ENCODE measurements at places on chromosomes 1 and 21.
A peak's percentile ranks its signal among the peaks of the same experiment; 100 is the strongest.

- H3K4me1 ChIP-seq = peaks cover 3% of the 10 kb centered on the region
- H3K36me3 ChIP-seq = no peaks in the 10 kb centered on the region
- no peak for DNase-seq
- no peak overlapping the region for H3K27ac ChIP-seq
Observed at GRCh38 chr1:226697151-226697928, 41.7 kb downstream of the ITPKB start.

DNA sequence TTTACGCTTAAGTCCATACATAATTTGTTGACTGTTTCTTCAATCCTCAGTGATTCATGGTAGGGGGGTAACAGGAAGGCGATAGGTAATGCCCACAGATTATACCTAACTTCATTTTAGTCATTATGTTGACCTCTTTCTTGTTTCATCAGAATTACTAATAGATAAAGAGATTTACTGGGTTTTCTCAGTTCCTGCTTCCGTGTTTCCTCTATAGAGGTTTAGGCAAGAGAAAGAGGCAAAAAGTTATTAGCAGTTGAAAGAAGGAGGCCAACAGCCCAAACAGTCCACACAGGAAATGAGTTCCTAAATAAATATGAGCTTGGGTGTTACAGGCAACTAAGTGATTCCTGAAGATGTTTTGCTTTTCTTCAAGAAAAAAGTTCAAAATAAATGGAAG lies 17.9 kb upstream of the CLCA1 start:
- no peak for DNase-seq
- no peaks in the 10 kb centered on the region for H3K36me3 ChIP-seq
- H3K4me1 ChIP-seq = no peaks in the 10 kb centered on the region
- no peak overlapping the region for H3K4me3 ChIP-seq
- H3K27me3 ChIP-seq = no peaks in the 10 kb centered on the region

DNA sequence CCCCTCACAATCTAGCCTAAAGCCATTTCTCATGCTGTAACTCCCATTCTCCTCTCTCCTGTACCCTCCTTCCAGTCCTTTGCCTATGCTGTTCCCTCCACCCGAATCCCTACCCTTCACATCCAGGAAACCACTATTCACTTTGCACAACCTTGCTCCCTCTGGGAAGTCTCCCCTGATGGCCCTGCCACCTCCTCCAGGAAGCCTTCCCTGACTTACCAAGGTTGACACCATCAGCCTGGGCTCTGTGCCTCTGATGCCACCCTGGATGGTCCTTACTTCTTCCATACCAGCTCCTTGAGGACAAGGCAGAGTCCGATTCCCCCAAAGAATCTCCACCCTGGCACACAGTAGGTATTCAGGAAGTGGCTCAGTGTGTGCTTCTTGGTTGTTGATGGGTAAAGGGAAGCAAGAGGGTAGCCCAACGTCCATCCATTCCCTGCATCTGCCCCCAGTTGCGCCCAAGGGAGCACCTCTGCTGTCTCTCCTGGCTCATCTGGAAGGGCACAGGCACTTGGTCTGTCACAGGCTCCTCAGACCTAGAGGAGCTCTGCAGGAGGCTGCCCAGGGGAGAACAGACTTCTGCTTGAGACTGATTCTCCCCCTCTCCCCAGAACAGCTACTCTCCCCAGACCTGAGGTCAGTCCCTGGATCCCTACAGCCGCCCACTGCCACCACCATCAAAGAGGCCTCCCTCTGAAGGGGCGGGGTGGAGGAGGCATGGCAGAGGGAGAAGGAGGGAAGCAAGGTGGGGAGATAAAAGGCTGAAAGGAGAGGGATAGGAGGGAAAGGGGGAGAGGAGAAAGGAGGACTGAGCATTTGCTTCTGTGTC lies 36.1 kb upstream of the ZC3H12A start:
- H3K27me3 ChIP-seq = no peaks in the 10 kb centered on the region
- no peak for DNase-seq
- H3K4me1 ChIP-seq = peaks cover 8% of the 10 kb centered on the region
- H3K36me3 ChIP-seq = no peaks in the 10 kb centered on the region

GRCh38 chr1:201016943-201017827 lies 6.3 kb downstream of the KIF21B start:
- no peak overlapping the region for H3K4me3 ChIP-seq
- no peaks in the 10 kb centered on the region for H3K36me3 ChIP-seq
- no peak for DNase-seq
- no peaks in the 10 kb centered on the region for H3K27me3 ChIP-seq

GRCh38 chr1:92483610-92484471 lies 2.9 kb downstream of the GFI1 start:
- H3K27me3 ChIP-seq = peaks cover 85% of the 10 kb centered on the region
- H3K27ac ChIP-seq = no peak overlapping the region
- peaks cover 8% of the 10 kb centered on the region for H3K36me3 ChIP-seq
- DNase-seq = no peak

GRCh38 chr21:35333831-35334618 lies 284.9 kb upstream of the RUNX1 start:
- H3K27ac ChIP-seq = no peak overlapping the region
- no peaks in the 10 kb centered on the region for H3K36me3 ChIP-seq
- DNase-seq = no peak

- H3K27ac ChIP-seq = no peak overlapping the region
- no peaks in the 10 kb centered on the region for H3K27me3 ChIP-seq
- DNase-seq = peak; percentile 64
- H3K36me3 ChIP-seq = no peaks in the 10 kb centered on the region
- H3K4me3 ChIP-seq = no peak overlapping the region
- H3K4me1 ChIP-seq = no peaks in the 10 kb centered on the region
Observed at GRCh38 chr1:223670458-223671159, 5.1 kb upstream of the CAPN8 start.

GRCh38 chr21:36694031-36694515 lies 4.8 kb upstream of the SIM2 start:
- no peak overlapping the region for H3K27ac ChIP-seq
- no peak for DNase-seq
- no peaks in the 10 kb centered on the region for H3K36me3 ChIP-seq
- H3K4me1 ChIP-seq = peaks cover 5% of the 10 kb centered on the region

DNA sequence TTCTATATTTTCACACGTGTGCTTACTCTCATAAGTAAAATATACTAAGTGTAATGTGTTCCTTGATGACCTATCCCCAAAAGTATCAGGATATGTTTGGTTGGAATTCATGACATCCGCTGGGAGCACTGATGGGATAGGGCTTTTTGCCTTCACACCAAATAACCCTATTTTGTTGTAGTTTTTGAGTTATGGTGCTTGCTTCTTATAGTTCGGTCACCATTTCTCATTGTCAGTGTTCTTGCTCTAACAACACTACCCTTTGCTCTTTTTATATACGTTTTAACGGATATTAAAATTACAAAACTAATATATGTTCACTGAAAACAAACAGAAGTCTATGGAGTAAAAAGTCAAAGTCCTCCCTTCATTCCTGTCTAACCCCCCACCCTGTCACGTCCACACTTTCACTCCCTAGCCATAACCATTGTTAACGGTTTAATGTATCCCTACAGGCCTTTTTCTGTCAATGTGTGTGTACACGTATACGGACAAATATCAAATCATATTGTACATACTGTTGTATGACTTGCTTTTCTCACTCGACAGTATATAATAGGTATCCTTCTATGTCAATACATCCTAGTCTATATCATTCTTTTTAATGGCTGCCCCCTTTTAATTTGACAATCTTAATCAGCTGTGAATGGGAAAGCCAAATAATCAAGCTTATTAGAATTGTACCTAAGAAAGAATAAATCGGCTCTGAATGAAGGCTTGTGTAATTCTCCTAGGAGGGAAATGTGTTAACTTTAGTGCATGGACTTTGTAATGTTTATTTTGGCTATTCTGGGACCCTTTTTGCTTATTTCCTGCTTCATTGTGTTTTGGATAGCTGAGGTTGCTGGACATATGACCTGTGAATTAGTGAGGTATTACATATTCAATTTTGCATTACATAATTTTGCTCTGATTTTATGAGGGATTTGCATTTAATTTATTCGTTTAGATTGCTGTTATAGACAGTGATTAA lies 3.5 kb upstream of the RNF220 start:
- H3K27me3 ChIP-seq = no peaks in the 10 kb centered on the region
- DNase-seq = no peak
- H3K4me1 ChIP-seq = peaks cover 2% of the 10 kb centered on the region
- no peaks in the 10 kb centered on the region for H3K36me3 ChIP-seq

GRCh38 chr1:228216371-228217320 lies 8.8 kb downstream of the OBSCN start:
- H3K4me3 ChIP-seq = no peak overlapping the region
- no peak for DNase-seq
- H3K36me3 ChIP-seq = peaks cover 20% of the 10 kb centered on the region
- peaks cover 11% of the 10 kb centered on the region for H3K27me3 ChIP-seq

- H3K27ac ChIP-seq = no peak overlapping the region
- H3K4me3 ChIP-seq = no peak overlapping the region
- DNase-seq = no peak
- H3K4me1 ChIP-seq = no peaks in the 10 kb centered on the region
- no peaks in the 10 kb centered on the region for H3K27me3 ChIP-seq
Observed at GRCh38 chr1:17356387-17357026, 15.5 kb upstream of the PADI6 start.

DNA sequence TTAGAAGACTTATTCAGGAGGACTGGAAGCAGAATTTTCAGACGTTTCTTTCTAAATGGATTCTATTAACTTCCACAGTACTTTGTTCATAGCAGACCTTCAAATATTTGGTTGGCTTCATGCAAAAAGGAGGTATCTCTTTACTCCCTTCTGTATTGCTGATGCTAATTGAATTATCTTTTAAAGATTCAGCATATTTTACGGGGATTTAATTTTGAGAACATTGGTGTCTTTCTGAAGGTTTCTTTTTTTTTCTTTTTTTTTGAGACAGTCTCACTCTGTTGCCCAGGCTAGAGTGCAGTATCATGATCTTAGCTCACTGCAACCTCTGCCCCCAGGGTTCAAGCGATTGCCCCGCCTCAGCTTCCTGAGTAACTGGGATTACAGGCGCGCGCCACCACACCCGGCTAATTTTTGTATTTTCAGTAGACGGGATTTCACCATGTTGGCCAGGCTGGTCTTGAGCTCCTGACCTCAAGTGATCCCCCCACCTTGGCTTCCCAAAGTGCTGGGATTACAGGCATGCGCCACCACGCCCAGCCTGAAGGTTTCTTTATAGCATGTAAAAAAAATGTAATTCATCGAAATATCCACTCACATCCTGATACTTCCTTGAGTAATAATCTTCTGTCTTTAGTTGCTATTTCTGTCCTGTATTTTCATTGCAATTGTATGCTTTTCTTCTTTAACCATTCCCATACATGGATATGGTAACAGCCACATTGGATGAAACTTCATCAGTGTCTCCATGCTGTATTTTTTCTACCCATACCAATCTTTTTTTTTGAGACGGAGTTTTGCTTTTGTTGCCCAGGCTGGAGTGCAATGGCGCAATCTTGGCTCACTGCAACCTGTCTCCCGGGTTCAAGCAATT lies 14.5 kb downstream of the CNST start:
- no peaks in the 10 kb centered on the region for H3K27me3 ChIP-seq
- no peak overlapping the region for H3K27ac ChIP-seq
- no peak for DNase-seq
- no peaks in the 10 kb centered on the region for H3K4me1 ChIP-seq
- H3K36me3 ChIP-seq = no peaks in the 10 kb centered on the region

GRCh38 chr21:26280775-26281174 lies 110.2 kb upstream of the APP start:
- DNase-seq = no peak
- no peak overlapping the region for H3K27ac ChIP-seq
- H3K4me3 ChIP-seq = no peak overlapping the region
- H3K27me3 ChIP-seq = 0 out of 2 replicates have a peak, but pooled peaks cover 2% of the 10 kb centered on the region
- H3K36me3 ChIP-seq = no peaks in the 10 kb centered on the region

- no peaks in the 10 kb centered on the region for H3K27me3 ChIP-seq
- H3K27ac ChIP-seq = no peak overlapping the region
- no peak for DNase-seq
- H3K36me3 ChIP-seq = no peaks in the 10 kb centered on the region
Observed at GRCh38 chr1:1348420-1349255, 580 bp downstream of the DVL1 start.

- H3K36me3 ChIP-seq = no peaks in the 10 kb centered on the region
- no peaks in the 10 kb centered on the region for H3K27me3 ChIP-seq
- H3K4me3 ChIP-seq = no peak overlapping the region
- no peak for DNase-seq
Observed at GRCh38 chr1:53572815-53573173, 113.6 kb downstream of the DMRTB1 start.

DNA sequence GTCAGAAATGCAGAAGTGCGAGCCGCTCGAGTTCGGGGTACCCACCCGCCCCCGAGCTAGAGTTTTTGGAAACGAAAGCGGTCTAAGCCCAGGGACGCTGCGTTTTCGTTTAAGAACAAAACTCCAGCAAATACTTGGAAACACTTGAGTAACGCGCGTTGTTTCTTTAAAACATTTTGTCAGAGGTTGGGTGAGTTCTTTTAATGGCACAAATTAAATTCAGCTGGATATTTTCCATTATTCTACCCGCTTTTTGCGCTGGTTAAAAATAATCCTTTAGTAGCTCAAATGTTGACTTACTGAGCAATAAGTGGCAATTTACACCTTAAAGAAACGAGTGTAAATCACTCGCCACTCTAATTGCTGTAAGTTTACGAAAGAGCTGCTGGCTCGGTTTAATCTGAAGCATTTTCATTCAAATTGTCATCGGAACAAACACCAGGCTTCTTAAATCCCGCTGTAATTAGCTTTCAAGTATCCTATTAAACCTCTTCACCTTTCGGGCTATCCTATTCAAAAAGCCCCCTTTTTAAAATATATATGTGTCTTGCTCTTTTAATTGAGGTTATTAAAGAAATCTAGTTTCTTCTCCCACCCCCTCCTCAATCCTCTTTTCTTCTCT lies 1.5 kb downstream of the LHX8 start:
- H3K27ac ChIP-seq = no peak overlapping the region
- H3K27me3 ChIP-seq = peaks cover 52% of the 10 kb centered on the region
- DNase-seq = no peak

- H3K27ac ChIP-seq = no peak overlapping the region
- no peaks in the 10 kb centered on the region for H3K4me1 ChIP-seq
- no peak for DNase-seq
- H3K4me3 ChIP-seq = no peak overlapping the region
- no peaks in the 10 kb centered on the region for H3K36me3 ChIP-seq
- H3K27me3 ChIP-seq = no peaks in the 10 kb centered on the region
Observed at GRCh38 chr1:181015251-181015615, 7.4 kb downstream of the STX6 start.

Data from H1 (cell line).